HCT116 (cell line): ENCODE measurements at places on chromosomes 16 and 17.

DNA sequence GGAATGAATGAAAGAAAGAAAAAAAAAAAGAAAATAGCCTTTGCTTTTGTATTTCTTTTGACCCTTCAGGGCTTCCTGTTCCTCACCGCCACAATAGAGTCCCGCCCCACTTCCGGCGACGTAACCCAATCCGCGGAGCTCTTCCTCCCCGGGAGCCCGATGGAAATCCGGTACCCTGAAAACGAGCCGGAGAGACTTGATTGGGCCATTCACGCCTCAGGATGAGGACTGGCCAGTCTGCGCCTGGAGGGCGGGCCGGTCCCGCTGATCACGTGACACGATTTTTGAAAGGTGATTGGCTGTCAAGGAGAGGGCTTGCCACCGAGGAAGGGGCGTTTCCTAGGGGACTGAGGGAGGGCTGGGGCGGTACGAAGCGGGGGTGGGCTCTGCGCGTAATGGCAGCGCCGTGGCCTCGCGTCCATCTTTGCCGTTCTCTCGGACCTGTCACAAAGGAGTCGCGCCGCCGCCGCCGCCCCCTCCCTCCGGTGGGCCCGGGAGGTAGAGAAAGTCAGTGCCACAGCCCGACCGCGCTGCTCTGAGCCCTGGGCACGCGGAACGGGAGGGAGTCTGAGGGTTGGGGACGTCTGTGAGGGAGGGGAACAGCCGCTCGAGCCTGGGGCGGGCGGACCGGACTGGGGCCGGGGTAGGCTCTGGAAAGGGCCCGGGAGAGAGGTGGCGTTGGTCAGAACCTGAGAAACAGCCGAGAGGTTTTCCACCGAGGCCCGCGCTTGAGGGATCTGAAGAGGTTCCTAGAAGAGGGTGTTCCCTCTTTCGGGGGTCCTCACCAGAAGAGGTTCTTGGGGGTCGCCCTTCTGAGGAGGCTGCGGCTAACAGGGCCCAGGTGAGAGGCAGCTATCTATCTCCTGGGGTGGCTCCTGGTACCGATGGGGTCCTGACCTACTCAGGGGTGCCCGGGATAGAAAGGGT is at the start of the genes PSME3IP1 and RSPRY1:
Gene PSME3IP1, minus strand, starts transcription at position 95 of the 927 bp plus-strand sequence. CDS start 12,185 bp downstream, outside the sequence.
Gene RSPRY1, plus strand, starts transcription at position 385 of the 927 bp plus-strand sequence. CDS start 18,330 bp downstream, outside the sequence.
- no peaks in the 10 kb centered on the region for H3K27me3 ChIP-seq
- H3K36me3 ChIP-seq: no peaks in the 10 kb centered on the region
- H3K4me1 ChIP-seq: peaks cover 21% of the 10 kb centered on the region
- peak within 1 kb of the TSS; percentile 96 for H3K4me3 ChIP-seq
- peak within 1 kb of the TSS; percentile 85 for H3K27ac ChIP-seq

GRCh38 chr16:10824111-10824893 is 5.7 kb upstream of the TVP23A start:
- H3K4me3 ChIP-seq: no peak overlapping the region
- no peak overlapping the region for H3K27ac ChIP-seq
- peaks cover 3% of the 10 kb centered on the region; the same call in 1 of the 2 replicates for H3K4me1 ChIP-seq
- H3K27me3 ChIP-seq: no peaks in the 10 kb centered on the region
- DNase-seq: no peak

GRCh38 chr17:80224683-80225082 is 4.5 kb downstream of the SLC26A11 start:
- H3K4me1 ChIP-seq: peaks cover 4% of the 10 kb centered on the region; the same call in 1 of the 2 replicates
- H3K36me3 ChIP-seq: no peaks in the 10 kb centered on the region
- no peak overlapping the region for H3K27ac ChIP-seq
- DNase-seq: no peak

- no peaks in the 10 kb centered on the region for H3K4me1 ChIP-seq
- H3K36me3 ChIP-seq: no peaks in the 10 kb centered on the region
- H3K4me3 ChIP-seq: no peak overlapping the region
- H3K27me3 ChIP-seq: peaks cover 66% of the 10 kb centered on the region
- DNase-seq: no peak
Measured at GRCh38 chr17:73738751-73739575, 94.7 kb upstream of the SDK2 start.

- no peaks in the 10 kb centered on the region for H3K4me1 ChIP-seq
- H3K27ac ChIP-seq: no peak overlapping the region
- no peak for DNase-seq
- H3K36me3 ChIP-seq: no peaks in the 10 kb centered on the region
- peaks cover 2% of the 10 kb centered on the region; the same call in 1 of the 2 replicates for H3K27me3 ChIP-seq
Measured at GRCh38 chr16:28053461-28053860, 10.1 kb downstream of the GSG1L start.

DNA sequence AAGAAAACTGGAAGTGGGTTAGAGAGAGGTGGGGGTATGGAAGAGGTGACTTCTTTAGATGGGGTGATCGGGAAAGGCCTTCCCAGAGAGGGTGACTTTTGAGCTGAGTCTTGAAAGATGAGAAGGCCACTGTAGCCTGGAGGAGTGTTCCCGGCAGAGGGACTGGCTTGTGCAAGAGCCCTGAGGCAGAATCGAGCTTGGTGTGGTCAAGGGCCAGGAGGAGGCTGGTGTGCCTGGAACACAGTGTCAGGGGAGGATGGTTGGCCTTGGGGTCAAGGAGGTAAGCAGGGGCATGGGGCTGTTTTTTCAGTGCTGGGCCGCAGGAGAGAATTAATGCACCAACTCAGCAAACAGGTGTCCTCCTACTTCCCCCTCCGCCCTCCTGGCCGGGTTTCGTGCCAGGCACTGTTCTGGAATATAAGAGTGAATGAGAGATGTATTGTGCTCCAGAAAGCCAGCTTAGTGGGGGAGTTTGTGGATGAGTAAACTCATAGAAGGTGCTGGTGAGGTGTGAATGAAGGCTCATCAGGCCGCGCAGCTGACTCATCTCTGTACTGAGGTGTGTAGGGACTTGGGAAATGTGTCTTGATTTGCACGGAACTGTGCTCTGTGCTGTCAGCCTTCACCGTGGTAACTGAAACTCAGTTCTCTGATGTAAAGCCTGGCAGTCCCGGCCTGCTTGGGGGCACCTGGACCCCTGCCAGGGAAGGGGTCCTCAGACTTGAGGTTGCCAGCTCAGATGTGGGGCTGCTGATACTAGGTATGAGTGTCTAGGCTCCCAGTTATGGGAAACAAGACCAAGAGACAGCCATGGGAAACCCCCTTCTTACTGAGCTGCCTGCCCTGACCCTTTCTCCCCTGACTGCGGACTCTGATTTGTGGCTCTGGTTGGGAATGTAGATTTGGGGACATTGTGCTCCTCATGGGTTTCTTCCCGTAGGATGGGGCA is 15.3 kb downstream of the KSR1 start:
- H3K36me3 ChIP-seq: no peaks in the 10 kb centered on the region
- peak overlapping the region; percentile 13; the same call in 1 of the 2 replicates for H3K4me3 ChIP-seq
- H3K4me1 ChIP-seq: peaks cover 24% of the 10 kb centered on the region
- H3K27me3 ChIP-seq: no peaks in the 10 kb centered on the region
- H3K27ac ChIP-seq: peak overlapping the region; percentile 21; the same call in 1 of the 2 replicates
- peak; percentile 41 for DNase-seq

- H3K4me1 ChIP-seq: no peaks in the 10 kb centered on the region
Measured at GRCh38 chr16:80846275-80846674, 41.9 kb upstream of the CDYL2 start.

GRCh38 chr17:10337976-10338375 is 34.8 kb downstream of the MYH13 start:
- H3K4me3 ChIP-seq: no peak overlapping the region
- no peaks in the 10 kb centered on the region for H3K4me1 ChIP-seq
- H3K27ac ChIP-seq: no peak overlapping the region

DNA sequence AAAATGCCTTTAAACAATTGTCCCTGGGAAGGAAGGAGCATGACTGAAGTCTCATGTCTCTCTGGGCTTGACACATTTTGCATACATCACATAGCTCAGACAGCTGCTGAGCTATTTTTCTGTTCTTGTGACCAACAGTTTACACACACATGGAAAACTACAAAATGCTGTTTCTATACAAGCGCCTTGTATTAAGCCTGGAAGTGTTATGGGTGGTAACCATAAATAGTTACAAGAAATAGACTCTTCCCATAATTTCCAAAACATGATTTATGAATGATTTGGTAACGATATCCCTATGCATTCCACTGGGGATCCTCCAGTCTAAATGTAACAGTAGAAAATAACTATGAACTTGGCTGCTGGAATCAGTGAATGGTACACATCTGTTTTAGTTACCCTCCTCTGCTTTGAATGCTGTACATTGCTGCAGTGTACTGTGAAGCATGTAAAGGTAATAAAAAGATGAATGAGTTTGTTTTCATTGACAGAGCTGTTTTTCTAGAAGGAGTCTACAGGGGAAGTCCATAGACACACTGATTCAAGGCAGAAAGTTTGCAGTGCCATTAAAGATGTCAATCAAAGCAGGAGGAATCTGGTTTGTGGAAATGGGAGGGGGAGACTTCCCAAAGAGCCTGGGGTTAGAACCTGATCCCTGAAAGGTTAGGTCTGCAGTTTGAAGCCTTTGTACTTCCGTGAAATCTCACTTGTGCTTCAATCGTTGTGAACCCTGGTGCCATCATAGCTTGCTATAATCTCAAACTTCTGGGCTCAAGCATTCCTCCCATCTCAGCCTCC is 5.0 kb downstream of the ACSF2 start:
- no peaks in the 10 kb centered on the region for H3K27me3 ChIP-seq
- H3K4me1 ChIP-seq: peaks cover 17% of the 10 kb centered on the region
- no peak overlapping the region for H3K27ac ChIP-seq
- H3K36me3 ChIP-seq: no peaks in the 10 kb centered on the region
- no peak for DNase-seq

GRCh38 chr17:10058921-10059683 is 139.3 kb downstream of the GAS7 start:
- H3K27ac ChIP-seq: no peak overlapping the region
- H3K36me3 ChIP-seq: no peaks in the 10 kb centered on the region
- no peak overlapping the region for H3K4me3 ChIP-seq
- 0 out of 2 replicates have a peak, but pooled peaks cover 3% of the 10 kb centered on the region for H3K27me3 ChIP-seq
- no peak for DNase-seq

GRCh38 chr16:81612351-81613163 is 166.5 kb upstream of the PLCG2 start:
- no peak overlapping the region for H3K27ac ChIP-seq
- H3K36me3 ChIP-seq: no peaks in the 10 kb centered on the region; the same call in 1 of the 2 replicates
- no peaks in the 10 kb centered on the region for H3K27me3 ChIP-seq
- H3K4me1 ChIP-seq: peaks cover 38% of the 10 kb centered on the region
- H3K4me3 ChIP-seq: no peak overlapping the region
- DNase-seq: no peak

DNA sequence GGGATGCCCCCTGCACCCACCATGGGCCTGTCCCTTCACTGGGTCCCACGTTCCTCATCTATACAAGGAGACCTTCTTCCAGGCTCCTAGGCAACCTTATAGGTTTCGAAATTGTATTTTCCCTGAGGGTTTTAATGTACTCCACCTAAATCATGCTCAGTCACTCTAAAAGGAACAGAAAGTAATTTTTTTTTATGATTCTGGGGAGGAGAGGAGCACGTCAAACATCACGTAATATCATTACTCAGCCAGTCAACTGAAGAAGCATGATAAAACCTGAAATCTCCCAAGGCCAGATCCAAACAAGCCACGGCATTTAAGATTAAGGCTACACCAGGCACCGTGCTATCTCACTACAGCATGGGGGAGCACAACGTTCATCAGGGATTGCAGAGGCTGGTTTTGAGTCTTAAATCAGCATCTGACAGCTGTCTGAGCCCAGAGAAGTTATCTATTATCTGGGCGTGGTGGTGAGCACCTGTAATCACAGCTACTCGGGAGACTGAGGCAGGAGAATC is 3.9 kb upstream of the TMEM114 start:
- peaks cover 5% of the 10 kb centered on the region; the same call in 1 of the 2 replicates for H3K27me3 ChIP-seq
- H3K4me3 ChIP-seq: no peak overlapping the region
- H3K4me1 ChIP-seq: no peaks in the 10 kb centered on the region
- DNase-seq: no peak
- no peaks in the 10 kb centered on the region for H3K36me3 ChIP-seq

DNA sequence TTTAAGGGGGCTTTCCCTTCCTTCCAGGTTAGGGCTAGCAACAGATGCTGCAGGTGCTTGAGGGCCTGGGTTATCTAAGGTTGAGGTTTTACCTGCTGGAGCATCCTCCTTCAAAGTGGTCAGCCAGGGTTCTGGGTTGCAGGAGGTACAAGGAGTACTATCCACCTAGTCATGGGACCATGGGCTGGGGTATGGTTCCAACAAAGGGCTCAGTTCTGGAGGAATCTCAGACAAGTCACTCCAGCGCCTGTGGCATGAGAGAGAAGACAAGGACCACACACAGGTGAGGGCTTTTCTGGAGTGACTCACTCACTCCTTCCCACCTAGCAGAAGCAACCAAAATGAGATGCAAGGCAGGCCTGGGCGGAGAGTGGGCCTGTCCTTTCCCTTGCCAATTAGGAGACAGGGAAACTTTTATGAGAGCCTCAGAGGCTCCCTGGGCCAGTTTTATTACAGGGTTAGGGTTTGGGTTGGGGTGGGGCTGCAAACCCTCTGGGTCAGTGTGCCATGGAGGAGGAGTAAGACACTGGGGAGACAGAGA is 2.2 kb downstream of the MYO19 start:
- no peak overlapping the region for H3K27ac ChIP-seq
- no peaks in the 10 kb centered on the region for H3K27me3 ChIP-seq
- H3K4me3 ChIP-seq: no peak overlapping the region
- peaks cover 8% of the 10 kb centered on the region for H3K4me1 ChIP-seq
- H3K36me3 ChIP-seq: peaks cover 54% of the 10 kb centered on the region
- DNase-seq: no peak

- H3K27ac ChIP-seq: no peak overlapping the region
- no peaks in the 10 kb centered on the region for H3K36me3 ChIP-seq
- DNase-seq: no peak
- H3K4me1 ChIP-seq: no peaks in the 10 kb centered on the region
Measured at GRCh38 chr16:78773706-78774105, 674.3 kb downstream of the WWOX start.

DNA sequence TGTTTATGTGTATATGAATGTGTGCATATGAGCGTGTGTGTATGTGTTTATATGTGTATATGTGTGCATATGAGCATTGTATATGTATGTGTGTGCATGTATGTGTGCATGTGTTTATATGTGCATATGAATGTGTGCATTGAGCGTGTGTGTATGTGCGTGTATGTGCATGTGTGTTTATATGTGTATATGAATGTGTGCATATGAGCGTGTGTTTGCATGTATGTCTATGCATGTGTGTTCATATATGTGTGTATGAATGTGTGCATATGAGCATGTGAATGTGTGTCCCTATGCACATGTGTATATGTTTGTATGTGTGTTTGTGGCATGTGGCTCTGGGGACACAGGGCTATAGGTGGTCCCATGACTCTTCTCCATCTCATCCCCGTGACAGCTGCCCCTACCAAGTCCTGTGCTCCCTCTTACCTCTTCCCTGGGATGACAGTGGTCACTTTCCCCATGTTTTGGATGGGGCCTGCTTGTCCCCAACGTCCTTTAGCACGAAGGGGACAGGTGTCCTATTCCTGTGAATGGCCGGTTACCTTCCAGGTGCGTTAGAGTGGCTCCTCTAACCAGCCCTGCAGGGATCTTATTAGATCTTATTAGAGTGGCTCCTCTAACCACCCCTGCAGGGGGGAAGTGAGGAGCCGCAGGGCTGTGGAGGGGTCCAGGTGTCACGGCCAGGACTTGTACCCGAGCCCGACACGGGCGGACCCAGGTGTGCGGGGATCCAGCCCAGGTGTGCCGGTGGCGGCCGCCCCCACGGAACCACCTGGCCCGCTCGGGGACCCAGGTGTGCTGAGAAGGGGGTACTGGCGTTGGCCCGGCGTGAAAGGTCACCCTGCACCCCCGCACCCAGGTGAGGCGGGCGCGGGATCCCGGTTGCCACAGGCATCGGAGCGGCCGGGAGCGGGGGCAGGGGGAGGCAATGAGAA is 105.6 kb downstream of the SEC14L1 start:
- H3K36me3 ChIP-seq: no peaks in the 10 kb centered on the region
- no peak overlapping the region for H3K4me3 ChIP-seq
- no peak overlapping the region; the same call in 1 of the 2 replicates for H3K27ac ChIP-seq
- peaks cover 14% of the 10 kb centered on the region; the same call in 1 of the 2 replicates for H3K4me1 ChIP-seq
- no peak for DNase-seq

- no peak overlapping the region for H3K27ac ChIP-seq
- H3K4me1 ChIP-seq: no peaks in the 10 kb centered on the region
- H3K36me3 ChIP-seq: no peaks in the 10 kb centered on the region
- DNase-seq: no peak
- peaks cover 9% of the 10 kb centered on the region for H3K27me3 ChIP-seq
Measured at GRCh38 chr16:54265575-54266107, 20.9 kb downstream of the IRX3 start.
